ENCODE measurements at places on chromosomes 1 and 21.

- peak; percentile 76 for DNase-seq
Observed at GRCh38 chr1:100883963-100884362, 10.7 kb downstream of the EXTL2 start.

GRCh38 chr1:67382292-67382691 lies 47.9 kb downstream of the SERBP1 start:
- DNase-seq: no peak

GRCh38 chr1:44594871-44595735 lies 79.2 kb downstream of the TMEM53 start:
- peak; percentile 42 for DNase-seq

DNA sequence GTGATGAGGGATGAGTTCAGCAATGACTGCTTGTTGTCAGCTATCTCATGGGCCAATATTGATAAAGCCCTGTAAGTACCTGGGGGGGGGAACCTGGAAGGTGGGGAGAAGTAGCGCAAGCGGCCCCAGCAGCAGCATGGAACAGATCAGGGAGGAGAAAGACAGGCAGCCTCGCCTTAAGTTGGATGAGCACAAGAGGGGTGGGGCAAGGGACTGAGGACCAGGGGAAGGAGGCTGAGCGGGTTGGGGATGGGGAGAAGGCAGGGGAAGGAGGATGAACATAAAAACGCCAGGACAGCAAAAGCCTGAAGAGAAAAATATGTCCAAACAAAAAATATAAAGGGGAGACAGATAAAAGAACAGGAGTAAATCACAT lies 70.6 kb downstream of the ALG14 start:
- DNase-seq: no peak

DNA sequence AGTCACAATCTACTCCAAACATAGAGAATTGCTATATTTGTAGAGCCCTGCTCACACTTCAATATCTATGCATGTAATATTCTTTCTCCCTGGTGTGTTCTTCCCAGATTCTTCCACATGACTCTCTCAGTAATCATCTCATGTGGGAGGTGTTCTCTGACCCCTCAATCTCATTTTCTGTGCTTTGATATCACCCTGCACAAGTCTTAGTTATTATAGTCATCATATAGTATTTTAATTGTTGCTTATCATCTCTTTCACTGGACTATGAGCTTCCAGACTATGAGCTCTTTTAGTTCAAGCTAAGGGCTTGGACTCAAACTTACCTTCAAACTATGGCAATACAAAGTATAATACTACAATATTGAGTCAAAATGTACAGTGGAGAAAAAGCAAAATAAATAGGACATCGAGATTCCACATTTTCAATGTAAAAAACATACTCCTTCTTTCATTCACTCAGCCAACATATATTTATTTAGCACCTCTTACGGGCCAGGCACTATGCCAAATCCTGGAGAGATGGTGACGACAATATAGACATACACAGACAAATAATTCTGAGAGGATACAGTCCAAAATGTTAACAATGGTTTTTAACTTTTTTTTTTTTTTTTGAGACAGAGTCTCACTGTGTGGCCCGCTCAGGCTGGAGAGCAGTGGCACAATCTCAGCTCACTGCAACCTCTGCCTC lies 12.7 kb downstream of the TESK2 start:
- DNase-seq: no peak

DNA sequence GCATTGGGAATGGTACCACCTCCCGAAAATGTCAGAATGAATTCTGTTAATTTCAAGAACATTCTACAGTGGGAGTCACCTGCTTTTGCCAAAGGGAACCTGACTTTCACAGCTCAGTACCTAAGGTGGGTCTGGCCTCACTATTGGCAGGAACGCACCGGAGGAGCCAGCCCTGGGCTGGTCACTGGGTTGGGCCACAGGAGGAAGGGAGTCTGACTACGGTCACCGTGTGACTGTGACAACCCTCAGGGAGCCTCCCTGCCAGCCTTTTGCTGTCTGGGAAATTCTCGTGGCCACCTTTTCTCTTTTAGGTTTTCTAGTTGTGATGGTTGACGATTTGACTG lies 2.2 kb downstream of the IL10RB start:
- DNase-seq: no peak

DNA sequence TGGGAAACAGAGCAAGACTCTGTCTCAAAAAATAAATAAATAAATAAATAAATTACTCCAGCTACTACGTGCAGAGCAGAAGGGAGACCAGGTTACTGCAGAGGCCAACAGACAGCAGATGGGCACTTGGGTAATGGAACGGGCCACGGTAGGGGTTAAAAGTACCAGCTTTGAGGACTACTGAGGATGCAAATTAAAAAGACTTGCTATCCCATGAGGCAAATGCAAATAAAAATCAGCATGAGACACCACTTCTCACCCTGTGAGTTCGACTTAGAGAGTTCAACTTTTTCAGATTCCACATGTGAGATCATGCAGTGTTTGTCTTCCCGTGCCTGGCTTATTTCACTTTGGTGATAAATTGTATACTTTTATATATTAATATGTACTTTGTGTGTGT lies 6.6 kb downstream of the SLC2A5 start:
- DNase-seq: no peak

- no peak for DNase-seq
Observed at GRCh38 chr1:68301471-68302001, 69.2 kb upstream of the WLS start.

DNA sequence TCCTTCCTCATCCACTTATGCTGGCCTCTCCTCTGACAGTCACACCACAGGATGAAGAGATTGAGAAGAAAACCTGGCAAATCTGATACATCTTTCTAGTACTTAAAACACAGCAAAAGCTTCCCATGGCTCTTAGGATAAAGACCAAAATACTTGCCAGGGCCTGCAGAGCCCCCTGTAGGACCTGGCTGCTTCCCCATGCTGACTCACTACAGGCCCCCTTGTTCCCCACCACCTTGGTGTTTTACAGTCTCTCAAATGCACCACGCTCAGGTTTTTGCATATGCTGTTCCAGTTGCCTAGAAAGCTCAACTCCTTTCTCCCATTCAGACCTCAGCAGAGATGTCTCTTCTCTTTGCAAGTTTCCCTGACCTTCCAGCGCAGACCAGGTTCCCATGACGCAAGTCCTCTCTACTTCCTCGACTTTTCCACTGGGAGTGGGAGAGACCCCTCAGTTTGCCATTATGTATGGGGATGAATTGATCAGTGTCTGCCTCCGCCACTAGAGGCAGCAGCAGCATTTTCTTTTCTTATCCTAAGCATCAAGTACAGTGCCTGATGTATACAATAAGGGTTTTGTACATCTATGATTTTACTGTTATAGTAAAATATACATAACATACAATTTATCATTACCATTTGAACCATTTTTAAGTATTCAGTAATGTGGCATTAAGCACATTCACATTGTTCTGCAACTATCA lies 113.8 kb upstream of the C8B start:
- DNase-seq: no peak

DNA sequence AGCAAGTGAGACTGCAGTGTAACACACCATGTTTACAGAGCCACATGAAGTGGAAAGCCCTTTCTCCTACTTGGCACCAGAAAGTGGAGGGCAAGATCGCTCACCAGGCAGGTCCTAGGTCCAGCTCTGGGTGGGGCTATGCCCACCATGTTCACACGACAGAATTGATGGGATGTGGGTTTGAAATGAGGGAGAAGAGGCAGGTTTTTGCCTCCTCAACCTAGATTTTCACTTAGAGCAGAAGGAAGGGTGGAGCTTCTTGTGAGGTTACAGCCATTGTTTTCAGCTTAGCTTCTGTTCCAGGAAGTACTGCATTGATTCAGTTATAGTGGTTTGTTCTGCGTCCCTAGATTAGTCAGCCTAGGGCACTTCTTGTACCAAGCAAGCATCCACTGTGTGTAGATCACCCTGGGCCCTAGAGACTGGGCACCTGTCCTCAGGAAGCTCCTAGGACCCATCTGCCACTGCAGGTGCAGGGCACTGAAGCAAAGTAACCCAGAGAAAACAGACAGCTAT lies 2.3 kb downstream of the CD53 start:
- no peak for DNase-seq

DNA sequence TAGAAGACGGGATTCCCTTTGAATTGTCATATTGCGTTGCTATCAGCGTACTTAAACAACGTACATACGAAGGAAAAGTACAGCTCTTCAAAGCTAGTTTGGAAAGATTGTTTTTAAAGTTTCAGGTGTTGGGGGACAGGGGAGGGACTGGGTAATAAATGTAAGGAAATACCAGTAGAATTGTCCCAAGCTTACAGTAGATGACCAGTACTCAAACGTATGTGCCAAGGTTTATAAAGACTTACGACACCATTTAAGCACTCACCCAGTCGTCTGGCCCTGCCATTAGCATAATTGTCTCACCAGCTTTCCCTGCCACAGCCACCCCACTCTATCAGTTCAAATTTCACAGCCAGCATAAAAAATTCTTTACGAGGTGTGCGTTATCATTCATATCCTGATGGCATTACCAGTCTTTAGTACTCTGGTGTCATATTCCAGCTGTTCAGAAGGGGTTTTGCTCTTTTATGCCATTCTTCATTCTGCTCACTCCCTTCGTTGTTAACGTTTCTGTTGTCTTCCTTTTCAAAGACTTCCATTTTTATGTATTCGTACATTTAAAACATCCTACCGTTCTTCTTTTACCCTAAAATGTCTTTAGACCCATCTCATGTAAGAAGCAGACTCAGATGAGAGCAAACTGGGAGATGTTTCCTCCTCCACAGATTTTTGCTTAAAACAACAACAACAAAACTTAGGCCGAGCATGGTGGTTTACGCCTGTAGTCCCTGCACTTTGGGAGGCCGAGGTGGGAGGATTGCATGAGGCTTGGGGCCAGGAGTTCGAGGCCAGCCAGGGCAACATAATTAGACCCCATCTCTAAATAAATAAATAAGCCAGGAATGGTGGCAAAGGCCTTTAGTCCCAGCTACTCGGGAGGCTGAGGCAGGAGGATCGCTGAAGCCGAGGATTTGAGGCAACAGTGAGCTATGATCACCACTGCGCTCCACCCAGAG lies 1.0 kb upstream of the HP1BP3 start:
- peak; percentile 71 for DNase-seq

GRCh38 chr21:44333509-44334328 lies 5.5 kb downstream of the CFAP410 start:
- DNase-seq: no peak

DNA sequence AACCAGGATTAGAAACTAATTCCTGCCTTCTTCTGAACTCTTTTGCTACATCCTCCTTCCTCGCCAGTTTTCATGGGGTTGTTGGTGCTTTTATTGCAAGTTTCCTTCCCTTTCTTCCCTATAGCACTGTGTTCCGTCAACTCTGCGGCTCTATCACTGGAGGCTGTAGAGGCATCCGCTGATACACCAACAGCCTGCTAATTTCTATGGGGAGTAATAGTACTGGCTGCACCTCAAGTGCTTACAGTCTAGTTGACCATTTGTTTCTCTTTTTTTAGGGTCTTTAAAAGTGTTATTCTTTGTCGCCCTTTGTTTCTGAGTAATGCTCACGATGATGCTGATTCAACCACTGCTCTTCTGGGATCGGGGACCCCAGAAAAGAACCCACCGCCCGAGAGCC lies 746 bp downstream of the MIS18A start:
- peak; percentile 20 for DNase-seq

GRCh38 chr1:207904391-207904790 lies 6.5 kb downstream of the CD34 start:
- DNase-seq: peak; percentile 29

Data from endothelial cell of umbilical vein (primary cell).